Muscle of back (tissue), 13 donors: ENCODE measurements at places on chromosomes 7 and 10.
A peak's percentile ranks its signal among the peaks of the same experiment; 100 is the strongest.

DNA sequence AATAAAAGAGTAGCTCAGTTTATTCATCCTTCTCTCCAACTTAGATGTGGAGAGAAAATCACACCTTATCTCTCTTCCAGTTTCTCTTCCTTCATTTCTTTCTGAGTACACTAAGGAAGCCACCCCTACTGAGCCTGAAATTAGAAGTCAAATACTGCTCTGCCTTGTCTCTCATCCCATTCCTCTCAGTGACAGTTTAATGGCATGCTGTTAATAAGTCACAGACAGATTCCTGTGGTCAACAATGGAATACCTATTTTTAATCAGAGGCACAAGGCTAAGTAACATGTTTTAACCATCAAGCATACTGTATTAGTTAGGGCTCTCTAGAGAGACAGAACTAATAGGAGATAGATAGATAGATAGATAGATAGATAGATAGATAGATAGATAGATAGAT is 253.2 kb downstream of the HTR7 start:
- DNase-seq = no peak

DNA sequence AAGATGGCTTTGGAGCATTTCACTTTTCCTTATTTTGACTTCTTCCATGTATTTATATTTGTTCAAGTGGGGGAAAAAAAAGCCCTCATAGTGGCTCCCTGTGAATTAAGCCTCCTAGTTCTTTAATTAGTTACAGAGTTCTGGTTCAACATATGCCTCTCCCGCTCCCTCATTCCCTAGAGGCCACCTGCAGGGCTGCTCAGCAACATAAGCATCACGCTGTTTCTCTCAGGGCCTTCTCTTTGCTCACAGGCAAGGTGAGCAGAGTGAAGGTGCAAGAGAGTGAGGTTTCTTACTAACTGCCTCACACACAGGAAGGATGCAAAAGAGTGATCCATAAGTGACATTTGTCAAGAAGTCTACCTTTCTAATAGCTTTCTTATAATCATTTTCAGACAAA is 196.7 kb downstream of the SEMA3E start:
- DNase-seq = no peak

DNA sequence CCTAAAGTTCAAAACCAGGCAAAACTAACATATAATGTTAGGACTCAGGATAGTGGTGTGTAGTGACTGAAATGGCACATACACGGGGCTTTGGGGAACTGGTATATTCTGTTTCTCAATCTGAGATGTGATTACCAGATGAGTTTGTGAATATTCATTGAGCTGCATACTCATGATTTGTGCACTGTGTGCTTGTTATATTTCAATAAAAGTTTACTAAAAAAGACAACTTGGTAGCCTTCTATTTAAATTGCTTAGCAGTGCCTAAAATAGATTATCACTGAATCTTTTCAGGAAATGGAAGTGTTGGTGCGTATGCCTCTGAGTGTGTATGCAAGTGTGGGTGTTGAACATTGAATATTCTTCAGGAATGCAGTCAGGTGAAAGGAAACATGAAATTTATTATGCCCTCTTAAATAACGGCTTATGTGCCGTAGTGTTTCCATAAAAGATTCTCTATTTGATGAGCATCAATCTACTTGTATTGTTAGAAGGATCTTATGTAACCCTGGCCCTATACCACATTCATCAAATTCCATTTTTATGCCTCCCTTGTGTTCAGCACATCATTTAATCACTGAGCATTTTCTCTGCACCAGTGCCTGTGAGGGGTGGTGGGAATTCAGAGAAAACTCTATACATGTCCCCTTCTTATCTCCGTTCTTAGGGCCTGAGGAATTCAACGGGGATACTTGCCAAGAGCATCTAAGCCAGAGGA is 82.6 kb upstream of the AUTS2 start:
- no peak for DNase-seq

- DNase-seq = peak; percentile 91
Observed at GRCh38 chr7:22854158-22855048, 31.8 kb upstream of the TOMM7 start.

GRCh38 chr7:37193775-37194135 is 254.9 kb downstream of the ELMO1 start:
- DNase-seq = no peak

DNA sequence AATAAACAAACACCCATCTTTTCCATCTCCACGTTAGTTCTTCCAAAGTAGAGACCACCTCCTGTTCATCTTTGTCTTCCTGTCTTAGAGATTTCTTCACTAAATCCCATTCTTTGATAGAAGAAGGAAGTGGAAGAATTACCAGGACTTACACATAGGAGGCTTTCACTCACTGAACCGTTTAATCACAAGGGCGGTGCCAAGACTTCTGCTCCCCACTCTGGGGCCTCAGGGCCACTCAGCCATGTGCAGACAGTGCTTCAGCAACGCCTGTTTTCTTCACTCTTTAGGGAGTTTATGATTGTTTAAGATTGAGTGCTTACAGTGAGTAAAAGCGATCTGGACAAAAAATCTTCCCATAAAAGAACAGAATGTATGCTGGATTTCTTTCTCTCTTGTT is 63.9 kb upstream of the SORCS3 start:
- DNase-seq = no peak

DNA sequence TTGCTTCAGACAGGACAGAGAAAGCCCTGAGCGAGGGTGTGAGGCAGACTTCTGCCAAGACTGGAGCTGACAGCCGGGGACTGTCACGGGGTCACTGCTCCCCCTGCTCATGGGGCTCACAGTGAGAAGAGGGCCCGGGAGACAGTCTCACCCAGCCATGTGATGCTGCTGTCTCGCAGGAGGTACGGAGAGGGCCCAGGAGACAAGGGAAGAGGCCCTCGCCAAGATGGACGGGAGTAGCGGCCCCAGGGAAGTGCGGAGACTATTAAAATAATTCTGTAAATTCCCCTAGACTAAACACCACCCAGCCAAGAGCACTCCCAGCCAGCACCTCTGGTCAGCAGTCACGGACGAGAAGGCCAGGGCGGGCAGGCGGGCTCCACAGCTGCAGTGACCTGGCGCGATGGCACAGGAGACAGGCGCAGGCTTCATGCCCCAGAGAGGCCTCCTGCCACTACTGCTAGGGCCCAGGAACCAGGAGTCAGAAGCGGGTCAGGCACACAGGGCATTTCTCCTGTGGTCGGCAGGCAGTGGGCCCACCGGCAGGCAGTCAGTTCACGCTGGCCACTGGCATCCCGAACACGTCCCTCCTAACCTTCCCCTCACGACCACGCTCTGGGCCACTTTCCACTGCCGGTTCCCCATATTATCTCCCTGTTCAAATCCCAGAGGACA is 24.1 kb downstream of the WDR86 start:
- no peak for DNase-seq

DNA sequence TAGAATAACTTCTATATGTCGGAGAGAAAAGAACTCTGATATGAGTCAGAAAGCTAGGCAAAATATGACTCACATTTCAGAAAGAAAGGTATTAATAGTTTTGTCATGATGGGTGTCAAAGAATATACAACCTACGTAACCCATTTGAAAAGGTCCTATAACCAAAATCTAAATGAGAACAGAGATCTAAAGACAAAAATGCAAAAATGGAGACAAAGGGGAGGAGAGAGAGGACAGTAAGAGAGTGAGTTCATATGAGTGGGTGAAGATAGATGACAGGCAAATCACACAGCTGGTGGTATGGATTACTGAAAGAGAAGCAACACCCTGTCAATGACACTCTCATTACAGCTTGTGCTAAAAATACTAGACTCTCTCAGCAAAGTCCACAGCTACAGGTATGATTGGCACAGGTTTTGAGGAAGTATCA is 25.6 kb downstream of the ANKMY2 start:
- DNase-seq = no peak

DNA sequence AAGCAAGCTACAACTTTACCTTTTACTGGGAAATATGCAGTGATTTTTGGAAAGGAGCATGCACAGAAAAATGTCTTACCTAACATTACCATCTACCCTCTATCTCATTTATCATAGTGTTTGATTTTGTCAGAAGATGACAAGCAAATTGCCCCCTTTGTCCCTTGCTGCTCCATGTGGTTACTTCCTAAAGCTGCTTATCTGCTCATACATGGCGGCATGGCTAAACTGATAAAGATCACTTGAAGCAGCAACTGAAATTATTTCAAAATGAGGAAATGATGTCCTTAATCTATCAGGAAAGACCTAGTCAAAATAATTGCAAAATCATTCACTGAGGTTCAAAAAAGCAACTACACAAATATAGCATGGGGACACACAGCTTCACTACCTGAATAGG is 1198.5 kb upstream of the SORCS1 start:
- DNase-seq = no peak

DNA sequence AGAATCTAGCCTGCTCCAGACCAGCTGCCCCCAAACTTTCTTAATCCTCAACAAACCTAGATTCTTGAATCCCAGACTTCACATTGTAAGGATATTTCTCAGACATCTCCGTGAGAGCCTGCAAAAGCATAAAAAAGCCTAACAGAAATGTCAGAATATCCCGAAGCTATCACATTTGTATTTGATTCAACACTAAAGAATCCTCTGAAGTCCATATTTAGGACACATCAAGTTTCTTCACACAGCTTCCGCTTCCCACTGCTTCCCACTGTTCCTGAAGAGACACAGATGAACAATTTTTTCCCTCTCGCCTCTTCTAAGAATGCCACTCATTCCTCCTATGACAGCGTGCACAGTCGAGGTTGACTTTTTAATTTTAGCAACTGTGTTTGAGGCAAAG is 396.2 kb upstream of the IGFBP3 start:
- peak; percentile 20 for DNase-seq

GRCh38 chr7:94031865-94032264 is 27.7 kb upstream of the BET1 start:
- no peak for DNase-seq

DNA sequence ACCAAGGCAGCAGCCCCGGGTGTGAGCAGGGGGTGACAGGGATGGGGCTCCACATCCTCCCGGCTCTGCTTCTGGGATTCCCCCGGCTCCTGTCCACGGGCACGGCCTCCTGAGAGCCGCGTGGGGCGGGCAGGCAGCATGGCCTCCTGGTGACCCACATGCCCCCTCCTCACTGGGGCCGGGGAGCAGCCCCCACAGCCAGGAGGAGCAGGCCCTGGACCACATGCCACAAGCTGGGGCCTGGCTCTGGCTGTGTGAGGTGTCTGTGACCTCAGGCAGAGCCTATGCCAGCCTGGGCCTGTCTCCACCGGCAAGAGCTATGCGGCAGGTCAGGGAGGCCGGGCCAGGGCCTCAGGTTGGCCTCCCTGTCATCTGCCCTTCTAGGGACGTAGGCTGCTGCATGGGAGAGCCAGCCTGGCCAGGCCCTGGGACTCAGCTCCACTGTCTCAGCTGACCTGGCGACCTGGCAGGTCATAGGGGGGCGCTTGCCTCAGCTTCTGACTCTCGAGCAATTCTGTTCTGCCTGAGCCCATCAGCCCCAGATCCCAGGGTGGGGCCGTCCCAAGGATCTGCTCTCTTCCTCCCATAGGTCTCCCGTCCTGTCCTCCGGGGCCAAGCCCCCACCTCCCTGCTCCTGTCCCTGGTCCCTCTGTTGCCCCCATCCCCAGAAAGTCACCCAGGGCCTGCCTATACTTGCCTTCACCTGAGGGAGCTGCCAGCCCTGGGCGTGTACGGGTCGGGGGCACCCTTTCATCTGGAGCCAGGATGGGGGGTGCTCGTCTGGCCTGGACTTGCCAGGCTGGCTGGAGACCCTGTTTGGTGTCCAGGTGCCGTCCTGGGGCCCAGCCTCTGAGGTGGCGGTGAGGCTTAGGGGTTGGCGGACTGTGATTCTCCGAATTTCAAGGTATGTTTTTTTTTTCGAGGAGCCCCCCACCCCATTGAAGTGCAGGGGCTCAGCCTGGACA is 3.9 kb upstream of the TMEM184A start:
- no peak for DNase-seq

GRCh38 chr10:58963101-58963534 is 213.3 kb upstream of the PHYHIPL start:
- DNase-seq = no peak

GRCh38 chr10:132539894-132540293 is 2.3 kb downstream of the INPP5A start:
- DNase-seq = no peak

DNA sequence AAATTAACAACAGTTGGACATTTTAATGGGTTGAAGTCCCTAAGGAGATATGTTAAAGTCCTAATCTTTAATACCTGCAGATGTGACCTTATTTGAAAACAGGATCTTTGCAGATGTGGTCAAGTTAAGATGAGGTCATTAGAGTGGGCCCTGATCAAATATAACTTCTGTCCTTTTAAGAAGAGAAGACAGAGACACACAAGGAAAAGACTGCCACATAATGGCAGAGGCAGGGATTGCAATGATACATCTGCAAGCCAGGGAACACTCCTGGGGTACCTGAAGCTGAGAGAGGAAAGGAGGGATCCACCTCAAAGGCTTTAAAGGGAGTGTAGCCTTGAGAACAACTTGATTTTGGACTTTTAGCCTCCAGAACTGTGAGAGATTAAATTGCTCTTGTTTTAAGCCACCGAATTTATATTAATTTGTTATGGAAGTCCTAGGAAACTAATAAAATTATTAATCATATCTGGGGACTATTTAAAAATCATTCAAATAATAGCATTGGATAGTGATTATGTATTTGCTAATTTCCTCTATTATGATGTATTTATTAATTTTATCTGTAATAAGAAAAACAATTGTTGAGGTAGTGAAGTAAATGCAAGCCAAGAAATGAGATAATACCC is 700.0 kb upstream of the PCDH15 start:
- DNase-seq = peak; percentile 13

- DNase-seq = peak; percentile 33
Observed at GRCh38 chr7:89914711-89915110, 239.6 kb upstream of the STEAP1 start.

DNA sequence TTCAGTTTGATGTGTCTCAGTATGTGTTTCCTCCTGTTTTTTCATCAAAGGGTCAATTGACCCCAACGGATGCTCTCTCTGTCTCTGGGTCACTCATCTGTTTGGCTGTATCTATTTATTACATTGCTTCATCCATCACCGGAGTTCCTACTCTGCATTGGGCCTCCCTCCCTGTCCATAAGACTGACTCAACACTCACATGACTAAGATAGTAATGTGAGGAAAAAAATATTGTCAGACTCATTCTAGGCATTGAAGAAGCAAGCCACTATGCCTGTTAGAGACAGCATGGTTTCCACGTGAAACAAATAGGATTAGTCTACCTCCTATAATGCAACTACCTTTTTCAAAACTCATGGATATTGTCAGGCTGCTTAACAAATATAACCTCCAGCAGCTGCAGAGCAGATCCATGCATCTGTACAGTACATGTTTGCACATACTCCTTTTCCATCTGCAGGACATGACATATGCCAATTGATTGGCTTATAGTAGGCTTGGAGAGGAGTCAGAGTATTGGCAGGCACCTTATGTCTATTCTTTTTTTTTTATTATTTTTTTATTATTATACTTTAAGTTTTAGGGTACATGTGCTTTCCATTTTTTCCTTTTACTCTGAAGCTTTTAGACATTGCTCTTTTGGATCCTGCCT is 275.2 kb downstream of the LRRTM3 start:
- DNase-seq = no peak
